Activated T-cell treated with anti-CD3 and anti-CD28 coated beads for 48 hours (primary cell): ENCODE measurements at places on chromosomes 2 and 18.

GRCh38 chr2:128308284-128308731 lies 10.4 kb downstream of the HS6ST1 start:
- DNase-seq, result no peak

DNA sequence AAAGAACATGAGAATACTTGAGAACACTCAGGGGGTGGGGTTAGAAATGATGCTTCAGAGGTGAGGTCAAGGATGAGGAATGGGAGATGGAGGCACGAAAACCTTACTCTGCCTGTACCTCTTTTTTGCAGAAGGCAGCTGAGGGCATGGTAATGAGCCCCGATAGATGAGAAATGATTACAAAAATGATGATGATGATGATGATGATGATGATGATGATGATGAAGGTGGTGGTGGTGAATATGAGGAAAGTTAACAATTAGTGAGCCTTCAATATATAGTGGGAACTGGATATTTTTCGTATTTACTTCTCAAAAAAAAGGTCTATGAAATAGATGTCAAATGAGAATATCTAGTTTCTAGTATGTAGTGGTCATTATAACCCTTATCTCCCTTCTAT lies 584.3 kb downstream of the EPHA4 start:
- no peak for DNase-seq

- no peak for DNase-seq
Observed at GRCh38 chr18:54916507-54916906, 42.8 kb downstream of the CCDC68 start.

DNA sequence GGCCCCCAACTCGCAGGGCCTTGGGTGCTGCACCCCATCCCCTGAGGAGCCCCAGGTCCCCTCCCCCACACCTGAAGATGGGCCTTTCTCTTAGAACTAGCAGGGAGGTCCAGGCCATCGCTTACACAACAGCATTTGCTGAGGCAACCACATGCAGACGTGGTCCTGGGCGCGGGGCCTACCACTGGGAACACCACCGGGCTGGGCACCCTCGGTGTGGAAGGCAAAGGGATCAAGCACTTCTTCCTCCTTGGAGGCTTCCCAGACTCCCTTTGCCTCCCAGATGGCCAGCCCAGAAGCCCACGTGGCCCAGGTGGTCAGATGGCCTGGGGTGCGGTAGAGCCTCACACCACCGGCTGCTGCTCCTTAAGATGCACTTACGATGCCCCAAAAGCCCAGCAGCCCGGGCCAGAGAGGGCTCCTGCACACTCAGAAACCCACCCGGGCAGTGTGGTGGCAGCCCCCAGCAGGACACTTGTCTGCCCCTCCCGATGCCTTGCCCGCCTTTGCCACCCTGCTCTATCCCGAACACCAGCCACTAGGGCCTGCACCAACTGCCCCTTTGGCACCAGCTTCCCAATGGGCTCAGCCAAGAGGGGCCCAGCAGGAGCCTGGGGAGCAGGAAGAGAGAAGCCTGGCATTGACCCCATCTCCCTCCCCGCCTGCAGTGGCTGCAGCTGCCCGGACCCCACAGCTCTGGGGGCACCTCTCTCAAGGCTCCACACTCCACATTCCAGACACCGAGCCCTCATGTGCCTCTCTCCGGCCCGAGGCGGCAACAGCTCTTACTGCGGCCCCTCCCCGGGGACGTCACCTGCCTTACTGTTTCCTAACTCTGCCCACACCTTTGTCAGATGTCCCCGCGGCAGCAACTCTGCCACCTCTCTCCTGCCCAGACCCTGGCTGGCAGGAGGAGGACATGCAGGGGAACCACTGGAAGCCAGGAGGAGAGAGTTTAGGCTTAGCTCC lies 13.9 kb upstream of the MLPH start:
- no peak for DNase-seq

GRCh38 chr18:79507546-79508480 lies 112.1 kb downstream of the NFATC1 start:
- DNase-seq, result no peak
